ENCODE measurements at places on chromosomes 3 and 15.

GRCh38 chr3:47578691-47579632, at the start of gene CSPG5:
Gene CSPG5, minus strand, starts transcription at chr3:47578865. Its CDS starts 172 bp downstream, at chr3:47578693.
- DNase-seq, result no peak

DNA sequence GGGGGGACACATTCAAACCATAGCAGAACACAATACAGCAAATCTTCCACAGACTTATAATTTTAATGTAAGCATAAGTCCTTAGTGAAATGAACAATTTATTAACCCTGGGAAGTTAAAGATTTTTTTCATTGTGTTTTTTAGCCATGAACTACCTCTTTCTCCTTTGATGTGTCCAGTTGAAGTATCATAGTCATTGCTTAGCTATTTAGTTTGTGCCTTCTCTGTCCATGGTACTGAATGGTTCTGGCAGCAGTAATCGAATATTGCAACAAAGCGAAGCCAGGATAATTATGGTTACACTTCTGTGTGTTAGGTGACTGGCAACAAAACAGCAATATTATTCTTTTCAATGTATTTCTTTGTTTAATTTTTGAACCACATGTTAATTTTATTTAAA, 403.0 kb upstream of the ONECUT1 start:
- peak; percentile 6 for DNase-seq

GRCh38 chr15:99105514-99106341, 848 bp downstream of the SYNM start:
- no peak for DNase-seq

- peak; percentile 22 for DNase-seq
Observed at GRCh38 chr3:132723024-132723950, 1.1 kb upstream of the NPHP3 start.

- no peak for DNase-seq
Observed at GRCh38 chr15:65579762-65580161, 31.2 kb downstream of the INTS14 start.
